ENCODE measurements at places on chromosomes 3 and 15.

DNA sequence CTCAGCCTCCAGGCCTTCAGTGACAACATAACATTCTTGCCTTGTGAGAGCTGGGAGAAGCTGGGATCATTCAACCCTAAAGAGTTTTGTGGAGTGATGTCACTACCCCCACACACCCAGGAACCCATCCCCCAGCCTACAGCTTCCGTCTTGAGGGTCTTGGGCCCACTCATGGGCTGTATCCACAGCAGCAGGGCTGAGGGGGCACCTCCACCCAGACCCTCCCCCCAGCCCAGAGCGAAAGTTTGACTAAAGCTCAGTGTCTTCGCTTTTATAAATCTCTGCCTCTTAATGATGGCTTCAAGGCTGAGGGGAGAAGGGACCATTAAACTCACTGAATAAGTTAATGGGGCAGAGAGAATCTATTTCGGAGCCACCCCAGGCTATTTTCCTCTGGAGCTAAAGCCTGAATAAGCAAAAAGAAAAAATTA is 23.8 kb downstream of the NTRK3 start:
- DNase-seq, result no peak

DNA sequence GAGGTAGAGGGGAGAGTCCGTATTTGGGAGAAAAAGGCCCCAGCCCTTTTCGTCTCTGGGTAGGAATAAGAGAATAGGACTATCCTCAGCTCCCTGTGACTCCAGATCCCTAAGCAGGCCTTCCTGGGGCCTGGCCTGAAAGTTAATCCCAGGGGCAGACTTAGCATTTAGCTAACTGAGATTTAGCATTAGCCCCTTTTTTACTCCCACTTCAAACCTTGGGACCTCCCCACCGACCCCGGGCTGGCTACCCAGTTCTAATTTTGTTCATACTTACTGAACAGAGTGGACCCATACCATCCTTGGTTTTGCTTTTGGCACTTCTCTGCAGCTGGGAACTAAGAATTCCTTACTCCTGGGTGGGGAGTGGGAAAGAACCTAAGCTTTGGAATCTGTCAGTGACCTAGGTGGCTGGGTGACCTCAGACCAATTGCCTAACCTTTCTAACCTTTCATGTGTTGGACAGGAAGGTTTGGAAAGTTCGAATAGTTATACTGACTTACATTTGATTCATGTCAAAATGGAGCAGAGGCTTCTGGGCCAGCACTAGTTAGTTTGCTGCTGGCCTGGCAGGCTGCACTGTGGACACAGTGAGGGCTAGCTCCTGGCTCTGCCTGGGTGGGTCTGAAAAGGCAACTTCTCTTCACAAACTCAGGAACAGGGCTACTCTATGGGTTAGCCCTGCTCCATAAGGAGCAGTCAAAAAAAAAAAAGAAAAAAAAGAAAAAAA is 11.6 kb downstream of the TTC21A start:
- DNase-seq, result no peak

- no peak for DNase-seq
Measured at GRCh38 chr3:132898141-132898540, 140.1 kb upstream of the TMEM108 start.

DNA sequence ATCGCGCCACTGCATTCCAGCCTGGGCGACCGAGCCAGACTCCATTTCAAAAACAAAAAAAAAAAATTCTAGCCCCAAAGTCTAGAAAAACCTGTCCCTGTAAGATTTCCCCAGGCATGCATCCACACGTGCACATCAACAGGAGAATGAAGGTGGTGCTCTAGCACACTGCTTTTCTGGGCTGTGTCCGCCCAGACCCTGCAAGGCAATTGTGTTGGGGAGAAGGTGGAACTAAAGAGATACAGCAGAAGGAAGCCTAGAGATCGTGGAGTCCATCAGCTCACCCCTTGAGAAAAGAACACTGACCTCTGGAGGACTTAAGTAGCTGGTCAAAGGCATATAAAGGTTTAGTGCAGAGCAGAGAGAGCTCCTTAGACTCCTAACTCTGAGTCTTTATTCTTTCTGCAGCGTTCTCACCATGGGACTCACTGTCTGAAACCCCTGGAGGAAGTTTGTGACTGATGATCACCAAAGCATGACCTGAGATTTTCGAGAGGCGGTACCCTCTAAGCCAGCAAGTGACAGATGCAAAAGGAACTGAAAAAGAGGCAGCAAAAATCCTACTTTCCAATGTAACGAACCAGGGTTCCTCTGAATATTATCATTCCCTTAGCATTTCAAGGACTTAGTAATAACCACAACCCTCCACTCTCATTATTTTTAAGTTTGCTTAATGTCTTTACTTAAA is 179.8 kb downstream of the MEX3B start:
- DNase-seq, result no peak

DNA sequence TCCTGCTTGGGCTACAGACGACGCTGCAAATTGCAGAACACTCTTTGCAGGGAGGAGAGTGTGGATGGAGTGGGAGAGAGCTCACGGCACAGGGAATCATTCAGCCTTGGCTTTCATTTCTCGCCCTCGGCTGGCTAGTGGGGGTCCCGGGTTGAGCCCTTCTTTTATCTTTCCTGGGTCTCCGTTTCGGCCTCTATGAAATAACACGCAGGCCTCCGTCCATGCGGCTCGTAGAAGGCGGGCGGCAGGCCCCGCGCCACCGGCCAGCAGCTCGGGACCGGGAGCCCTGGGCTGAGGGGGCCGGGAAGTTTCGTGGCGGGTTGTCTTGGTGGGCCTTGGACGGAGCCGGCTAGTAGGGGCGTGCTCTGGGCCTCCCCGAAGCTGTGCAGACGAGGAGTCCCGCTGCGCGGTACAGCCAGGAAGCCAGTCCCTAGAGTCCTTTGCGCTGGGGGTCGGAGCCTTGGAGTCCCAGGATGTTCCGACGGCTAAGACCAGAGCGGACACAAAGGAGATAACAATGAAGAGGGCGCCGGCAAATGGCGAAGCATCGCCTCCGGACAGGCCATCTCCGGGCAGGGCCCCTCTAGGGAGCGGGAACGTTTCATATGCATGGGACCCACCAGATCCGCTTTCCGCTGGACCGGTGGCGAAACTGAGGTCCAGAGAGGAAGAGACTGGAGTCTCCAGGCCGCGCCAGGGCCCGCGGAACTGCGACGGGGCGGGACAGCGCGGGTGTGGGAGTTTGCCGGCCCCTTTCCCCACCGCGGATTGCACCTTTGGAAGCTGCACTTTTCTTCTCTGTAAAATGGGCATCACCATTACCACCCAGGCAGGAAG is 4.3 kb downstream of the RNU6-1 start:
- no peak for DNase-seq

DNA sequence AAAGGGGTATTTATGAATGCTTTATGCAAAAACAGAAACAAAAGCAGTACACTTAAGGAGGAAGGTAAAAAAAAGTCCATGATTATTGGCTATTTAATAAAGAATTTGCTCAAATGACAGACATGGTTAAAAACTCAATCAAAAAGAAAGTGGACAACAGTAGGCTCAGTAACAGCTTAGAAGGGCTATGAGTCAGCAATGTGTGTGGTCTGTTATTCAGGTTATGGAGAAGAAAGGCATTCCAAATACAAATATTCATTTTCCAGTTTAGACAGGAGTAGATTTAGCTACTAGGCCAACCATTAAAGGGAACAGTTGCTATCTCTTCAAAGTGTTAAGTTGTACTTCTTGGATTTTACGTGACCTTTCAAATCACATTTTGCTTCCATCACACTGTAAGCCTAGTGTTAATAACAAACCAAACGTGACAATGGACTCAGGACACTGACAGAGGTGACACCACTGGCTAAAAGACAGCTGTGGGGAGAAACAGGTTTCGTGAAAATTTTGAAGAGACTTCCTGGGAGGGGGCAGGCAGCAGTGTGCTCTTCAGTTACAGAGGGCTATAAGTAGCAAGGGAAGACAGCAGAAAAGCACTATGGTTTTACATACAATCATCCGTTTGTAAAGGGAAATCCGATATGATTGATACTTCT is 41.7 kb upstream of the MYO5C start:
- peak; percentile 61 for DNase-seq

DNA sequence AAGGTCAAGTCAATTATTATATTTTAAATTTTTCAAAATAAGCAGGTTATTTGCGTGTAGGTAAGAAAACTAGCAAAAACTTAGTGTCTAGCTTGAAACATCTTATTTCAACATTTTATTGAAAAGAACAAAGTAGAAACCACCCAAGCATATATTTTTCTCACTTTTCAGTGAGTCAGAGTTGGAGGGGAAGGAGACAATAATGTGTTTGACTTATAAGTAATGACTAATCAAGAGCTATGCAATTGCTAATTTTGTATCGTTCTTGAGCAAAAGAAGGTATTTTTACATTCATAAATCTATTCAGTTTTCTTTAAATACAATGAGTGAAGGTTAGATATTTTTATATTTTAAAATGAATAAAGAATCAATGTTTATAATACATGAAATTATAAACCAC is 54.4 kb upstream of the P2RY1 start:
- peak; percentile 33 for DNase-seq

DNA sequence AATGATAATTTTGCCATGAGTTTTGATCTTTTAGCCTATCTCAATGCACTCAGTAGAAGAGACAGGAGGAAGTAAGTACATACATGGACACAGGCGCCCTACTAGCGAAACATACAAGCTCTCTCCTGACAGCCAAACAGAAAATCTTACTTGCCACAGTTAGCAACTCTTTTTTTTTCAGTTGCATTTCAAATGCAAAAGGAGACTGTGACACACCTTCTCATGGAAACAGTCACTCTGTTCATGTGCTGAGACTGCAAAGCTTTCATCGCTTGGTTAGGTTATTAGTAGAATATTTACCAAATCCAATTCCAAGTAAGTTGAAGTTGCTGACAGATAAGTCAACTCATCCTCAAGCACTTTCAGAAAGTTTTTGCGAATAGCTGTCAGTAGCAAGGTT is 223.3 kb downstream of the FOXP1 start:
- DNase-seq, result no peak

GRCh38 chr3:196169836-196170240 is 41.4 kb downstream of the ZDHHC19 start:
- no peak for DNase-seq

- DNase-seq, result peak; percentile 93
Measured at GRCh38 chr15:65832549-65833364, 36.5 kb upstream of the RAB11A start.

DNA sequence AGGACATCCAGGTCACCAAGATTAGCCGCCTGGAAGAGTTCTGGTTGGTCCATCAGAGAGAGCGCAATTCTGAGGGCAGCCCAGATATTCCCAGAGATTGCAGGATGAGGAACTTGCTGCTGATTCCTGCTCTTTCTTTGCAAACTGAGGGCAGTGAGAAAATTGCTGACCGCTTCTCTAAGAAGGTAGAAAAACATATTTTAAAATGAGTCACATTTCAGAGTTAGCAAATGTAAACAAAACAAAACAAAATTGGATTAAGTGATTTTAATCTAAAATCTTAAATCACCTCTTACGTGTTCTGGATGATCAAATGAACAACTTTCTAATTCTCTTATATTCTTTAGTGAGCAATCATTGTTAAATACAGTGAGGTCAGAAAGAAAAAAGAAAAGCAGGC is 149.0 kb downstream of the USP13 start:
- DNase-seq, result no peak

Data from foreskin fibroblast (primary cell).